Stimulated activated CD4-positive, alpha-beta T cell treated with anti-CD3 and anti-CD28 coated beads, Interleukin-1b, Interleukin-23, amount 100 ng/mL, for 24 hours (primary cell): ENCODE measurements at places on chromosomes 5 and 9.

GRCh38 chr5:52880541-52880940, 92.8 kb downstream of the ITGA1 start:
- DNase-seq = no peak

GRCh38 chr5:43425983-43426382, 13.8 kb upstream of the CCL28 start:
- DNase-seq = no peak

DNA sequence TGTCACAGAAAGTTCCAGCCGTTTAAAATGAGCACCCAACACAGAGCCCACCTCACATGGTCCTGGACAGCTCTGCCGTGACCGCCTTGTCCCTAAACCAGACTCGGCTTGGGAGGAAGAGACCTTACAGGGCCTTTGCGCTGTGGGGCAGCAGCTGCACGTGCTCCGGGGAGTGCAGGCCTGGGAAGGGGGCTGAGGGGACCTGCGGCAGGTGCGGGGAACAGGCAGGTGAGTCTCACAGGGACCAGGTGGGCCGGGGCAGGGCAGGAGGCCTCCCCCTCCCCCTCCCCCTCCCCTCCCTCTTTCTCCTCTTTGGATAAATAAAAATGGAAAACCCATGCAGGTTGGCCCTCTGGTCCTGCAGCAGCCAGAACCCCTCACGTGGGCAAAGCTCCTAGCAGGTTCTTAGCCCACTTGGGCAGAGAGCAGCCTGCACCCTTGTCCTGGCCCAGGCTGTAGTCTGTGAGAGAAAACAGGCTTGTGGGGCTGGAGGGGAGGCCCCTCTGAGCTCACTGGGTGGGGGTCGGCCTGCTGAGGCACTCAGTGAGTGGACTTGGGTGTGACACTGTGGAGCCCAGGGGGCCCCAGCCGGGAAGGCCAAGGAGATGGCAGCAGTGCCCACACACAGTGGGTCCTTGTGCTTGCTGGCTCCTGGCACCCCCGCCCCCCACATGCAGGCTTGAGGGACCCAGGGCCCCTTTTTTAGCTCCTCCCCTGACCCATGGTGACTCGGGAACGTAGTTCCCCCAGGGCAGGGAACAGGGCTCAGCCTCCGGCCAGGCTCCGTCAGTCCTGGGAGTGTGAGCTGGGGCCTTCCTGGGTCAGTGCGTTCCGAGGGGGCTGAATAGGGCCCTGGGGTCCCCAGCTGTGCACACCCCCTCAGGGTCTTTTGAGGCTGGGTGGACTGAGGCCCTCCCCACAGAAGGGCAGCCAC, 40.0 kb upstream of the CACNA1B start:
- DNase-seq = no peak

- no peak for DNase-seq
These were observed 1.6 kb downstream of the URM1 start for GRCh38 chr9:128372784-128373183.

DNA sequence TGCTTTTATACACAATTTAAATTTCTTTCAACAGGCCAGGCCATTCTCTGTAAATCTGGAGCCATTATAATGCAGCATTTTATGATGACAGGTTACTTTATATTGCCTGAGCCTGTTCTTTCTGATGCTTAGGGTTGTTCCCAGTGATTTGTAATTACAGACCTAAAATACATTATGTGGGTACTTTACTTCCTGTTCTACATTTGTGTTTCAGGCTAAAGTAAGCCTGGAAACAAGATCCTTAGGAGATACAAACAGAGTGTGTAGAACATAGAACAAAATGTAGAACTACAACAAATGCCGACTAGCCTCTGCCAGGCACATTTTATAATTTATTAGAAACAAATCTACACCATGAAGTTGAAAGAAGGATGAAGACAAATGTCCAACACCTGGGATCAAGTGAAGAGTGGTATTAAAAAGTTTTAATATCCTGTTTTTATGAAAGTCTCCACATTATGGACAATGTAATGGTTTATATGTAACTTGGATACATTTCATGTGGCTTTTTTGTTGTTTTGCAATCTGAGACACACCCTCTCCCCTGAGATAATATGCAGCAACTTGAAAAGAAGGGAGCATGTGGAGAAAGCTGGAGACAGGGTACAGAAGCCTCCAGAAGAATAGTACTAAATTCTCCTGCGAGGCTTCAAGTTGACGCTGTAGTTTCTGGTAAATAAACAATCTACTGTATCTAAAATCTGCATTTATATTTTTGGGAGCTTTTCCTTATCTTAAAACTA, 46.9 kb downstream of the VCAN start:
- DNase-seq = no peak
